Mammary microvascular endothelial cell (primary cell): ENCODE measurements at places on chromosomes 3 and 15. TPM values are rescaled to one million over a fixed set of nuclear protein-coding genes. Genes with fewer than 3 reads are reported as not detected.

The ZBTB11 gene
- total RNA-seq = 12.2 and 12.7 TPM in 2 replicates

The LRRC34 gene
- total RNA-seq = 3.2 and 4.8 TPM in 2 replicates

The CSK gene
- total RNA-seq = 30.0 and 30.9 TPM in 2 replicates

The IL17RD gene
- total RNA-seq = 0.20 and 1.8 TPM in 2 replicates

The CHRD gene
- total RNA-seq = 0.07 and 1.7 TPM in 2 replicates

The FAM107A gene
- total RNA-seq = 83.0 and 85.8 TPM in 2 replicates

The NOX5 gene
- not detected in 2 replicates for total RNA-seq

The HYKK gene
- 4.0 and 6.1 TPM in 2 replicates for total RNA-seq

The ANKUB1 gene
- not detected in 2 replicates for total RNA-seq

The HAUS2 gene
- total RNA-seq = 63.6 and 81.9 TPM in 2 replicates

The SYNPR gene
- not detected in 2 replicates for total RNA-seq

The CAV3 gene
- not detected in 2 replicates for total RNA-seq

The ALPK3 gene
- 22.2 and 30.7 TPM in 2 replicates for total RNA-seq

The CD86 gene
- total RNA-seq = not detected in 2 replicates

The CA12 gene
- total RNA-seq = 0.10 and 0.33 TPM in 2 replicates

The PARP3 gene
- total RNA-seq = 15.4 and 31.0 TPM in 2 replicates

The ADAMTSL3 gene
- total RNA-seq = 0.80 and 0.89 TPM in 2 replicates

The TMEM87A gene
- total RNA-seq = 30.5 and 35.0 TPM in 2 replicates

The PLA2G4E gene
- total RNA-seq = not detected in 2 replicates

The LRRC57 gene
- 18.1 and 18.7 TPM in 2 replicates for total RNA-seq

The CHDH gene
- total RNA-seq = 0.07 TPM in 1 of 2 replicates, not detected in the other

The C3orf18 gene
- 0.74 and 0.80 TPM in 2 replicates for total RNA-seq

The SLC28A1 gene
- not detected in 2 replicates for total RNA-seq

The FURIN gene
- total RNA-seq = 100 and 116 TPM in 2 replicates

The RASGRF1 gene
- 0.07 and 0.69 TPM in 2 replicates for total RNA-seq

The NKTR gene
- total RNA-seq = 15.4 and 18.5 TPM in 2 replicates

The TRAK1 gene
- 53.8 and 55.6 TPM in 2 replicates for total RNA-seq

The CIB2 gene
- 0.27 and 3.1 TPM in 2 replicates for total RNA-seq

The DPPA2 gene
- not detected in 2 replicates for total RNA-seq

The CCR9 gene
- total RNA-seq = not detected in 2 replicates

The CHRNA5 gene
- 3.9 and 7.2 TPM in 2 replicates for total RNA-seq

The SHC4 gene
- total RNA-seq = 0.30 and 0.40 TPM in 2 replicates

The TICRR gene
- 6.0 and 6.7 TPM in 2 replicates for total RNA-seq

The KCNAB1 gene
- total RNA-seq = 0.20 and 0.53 TPM in 2 replicates

The STRA6 gene
- 0.10 TPM in 1 of 2 replicates, not detected in the other for total RNA-seq

The TMEM158 gene
- total RNA-seq = 3.3 and 3.5 TPM in 2 replicates

The CERS3 gene
- not detected in 2 replicates for total RNA-seq

The VGLL4 gene
- 32.1 and 32.3 TPM in 2 replicates for total RNA-seq

The SAMD7 gene
- not detected in 2 replicates for total RNA-seq

The RTP2 gene
- total RNA-seq = not detected in 2 replicates

The HIGD2B gene
- total RNA-seq = not detected in 2 replicates

The HRG gene
- total RNA-seq = not detected in 2 replicates

The NLGN1 gene
- total RNA-seq = 7.6 and 8.9 TPM in 2 replicates

The SEMA7A gene
- 0.44 and 0.67 TPM in 2 replicates for total RNA-seq

The TM4SF1 gene
- total RNA-seq = 612 and 623 TPM in 2 replicates

The NUSAP1 gene
- 97.9 and 105 TPM in 2 replicates for total RNA-seq

The TEX55 gene
- total RNA-seq = not detected in 2 replicates
